Omental fat pad (tissue), 4 donors: ENCODE measurements at places on chromosomes 5 and 9.

- no peak for DNase-seq
Measured at GRCh38 chr5:35741126-35741716, 115.5 kb upstream of the IL7R start.

DNA sequence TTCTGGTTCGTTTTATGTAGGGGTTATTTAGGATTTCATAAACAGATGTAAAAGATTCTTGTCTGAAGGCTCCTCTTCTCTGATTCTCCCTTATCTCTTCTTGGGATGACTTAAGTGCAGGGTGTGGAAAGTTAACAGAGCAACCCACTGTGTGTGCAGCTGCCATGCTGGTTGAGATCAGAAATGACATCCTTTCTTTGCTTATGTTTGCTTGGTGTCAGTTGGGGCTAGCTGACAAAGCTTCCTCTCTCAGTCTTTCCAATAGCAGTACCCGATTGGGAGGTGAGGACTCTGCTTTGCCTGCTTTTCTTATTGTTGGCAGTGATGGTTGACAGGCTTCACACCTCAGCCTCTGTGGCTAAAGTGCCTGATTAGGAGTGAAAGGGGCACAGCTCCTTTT is 26.5 kb downstream of the OGN start:
- no peak for DNase-seq

DNA sequence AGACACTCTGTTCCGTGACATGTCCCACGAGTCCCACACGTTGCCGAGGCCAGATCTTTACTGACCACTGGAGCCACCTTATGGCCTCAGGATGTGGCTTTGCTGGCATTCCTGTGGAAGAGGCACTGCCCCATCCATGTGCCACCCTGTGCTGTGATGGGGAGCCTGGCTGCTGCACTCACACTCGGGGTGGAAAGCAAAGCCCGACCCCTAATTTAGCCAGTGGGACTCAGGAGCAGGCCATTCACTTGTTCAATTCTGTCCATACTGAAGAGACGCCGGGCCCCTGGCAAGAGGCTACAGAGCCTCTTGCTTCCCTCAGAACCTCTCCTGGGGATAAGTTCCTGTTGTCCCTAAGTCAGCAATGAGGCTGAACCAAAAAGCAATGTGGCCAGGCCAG is 18.6 kb upstream of the CEP72 start:
- no peak for DNase-seq

DNA sequence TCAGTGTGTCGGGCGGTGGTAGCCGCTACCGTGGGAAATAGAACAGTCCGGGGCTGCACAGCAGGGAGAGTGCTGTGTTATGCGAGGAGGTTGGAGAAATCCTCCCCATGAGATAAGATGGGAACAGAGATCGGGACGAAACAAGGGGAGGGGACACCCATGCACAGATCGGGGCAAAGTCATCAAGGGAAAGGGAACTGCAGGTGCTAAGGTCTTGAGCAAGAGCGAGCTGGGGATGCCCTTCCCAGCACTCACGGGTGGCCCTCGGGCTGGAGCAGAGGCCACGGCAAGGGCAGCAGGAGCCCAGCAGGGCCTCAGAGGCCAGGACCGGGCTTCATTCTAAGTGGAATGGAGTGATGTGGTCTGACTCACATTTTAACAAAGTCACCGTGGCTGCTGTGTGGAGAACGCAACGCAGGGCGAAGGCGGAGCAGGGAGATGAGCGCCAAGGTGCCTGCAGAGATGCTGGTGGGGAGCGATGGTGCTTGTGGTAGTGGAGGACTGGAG is 7.7 kb downstream of the IL13 start:
- no peak for DNase-seq

- DNase-seq: no peak
Measured at GRCh38 chr5:79947567-79947966, 43.5 kb downstream of the MTX3 start.

DNA sequence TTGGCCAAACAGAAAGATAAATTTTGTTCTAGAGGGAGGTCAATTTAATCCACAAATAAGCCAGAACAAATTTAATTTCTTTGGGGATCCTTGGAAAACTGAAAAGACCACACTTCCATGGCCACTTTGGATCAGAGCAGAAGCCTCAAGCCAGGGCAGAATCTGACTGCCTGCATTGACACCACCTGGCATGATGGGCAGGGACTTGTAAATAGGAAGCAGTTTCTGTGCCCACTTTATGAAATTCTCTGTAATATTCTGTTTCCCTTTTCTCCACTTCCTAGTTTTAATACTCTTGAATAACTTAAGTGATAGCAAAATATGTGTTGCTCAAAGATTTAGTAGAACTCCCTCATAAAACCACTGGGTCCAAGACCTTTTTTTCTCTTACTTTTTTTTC is 6.7 kb upstream of the TMEM252 start:
- DNase-seq: no peak

- DNase-seq: no peak
Measured at GRCh38 chr5:69105996-69106906, 12.4 kb downstream of the SLC30A5 start.

DNA sequence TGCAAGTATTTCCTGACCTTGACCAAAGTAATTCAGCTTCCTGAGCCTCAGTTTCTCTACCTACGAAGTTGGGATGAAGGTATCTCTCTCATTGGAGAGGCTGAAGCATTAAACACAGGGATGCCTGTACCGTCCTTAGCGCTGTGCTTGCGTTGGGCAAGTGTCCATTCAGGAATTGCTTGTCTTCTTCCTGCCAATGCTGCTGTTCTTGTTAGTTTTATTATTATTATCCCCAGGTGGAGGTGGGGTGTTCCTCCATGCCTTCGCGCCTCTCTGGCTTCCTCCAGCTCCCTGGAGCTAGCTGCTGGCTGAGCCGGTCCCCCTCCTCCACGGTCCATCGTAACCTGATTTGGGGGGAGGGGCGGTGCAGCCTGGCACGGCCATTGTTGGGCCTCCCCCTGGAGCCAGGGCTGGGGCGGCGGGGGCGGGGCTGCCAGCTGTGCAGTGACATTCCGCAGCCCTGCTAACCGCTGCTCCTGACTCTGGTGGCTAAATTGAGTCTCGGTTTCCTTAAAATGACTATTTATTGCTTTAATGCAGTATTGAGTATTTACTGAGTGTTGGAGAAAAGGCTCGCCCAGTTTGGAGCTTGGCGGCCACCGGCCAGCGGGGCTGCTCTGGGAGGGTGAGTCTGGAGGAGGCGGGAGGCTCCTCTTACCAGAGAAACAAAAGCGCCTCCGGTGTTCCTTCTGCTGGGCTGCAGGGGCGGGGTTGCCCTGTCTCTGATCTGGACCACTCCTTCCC is 51.3 kb downstream of the LMX1B start:
- DNase-seq: no peak

DNA sequence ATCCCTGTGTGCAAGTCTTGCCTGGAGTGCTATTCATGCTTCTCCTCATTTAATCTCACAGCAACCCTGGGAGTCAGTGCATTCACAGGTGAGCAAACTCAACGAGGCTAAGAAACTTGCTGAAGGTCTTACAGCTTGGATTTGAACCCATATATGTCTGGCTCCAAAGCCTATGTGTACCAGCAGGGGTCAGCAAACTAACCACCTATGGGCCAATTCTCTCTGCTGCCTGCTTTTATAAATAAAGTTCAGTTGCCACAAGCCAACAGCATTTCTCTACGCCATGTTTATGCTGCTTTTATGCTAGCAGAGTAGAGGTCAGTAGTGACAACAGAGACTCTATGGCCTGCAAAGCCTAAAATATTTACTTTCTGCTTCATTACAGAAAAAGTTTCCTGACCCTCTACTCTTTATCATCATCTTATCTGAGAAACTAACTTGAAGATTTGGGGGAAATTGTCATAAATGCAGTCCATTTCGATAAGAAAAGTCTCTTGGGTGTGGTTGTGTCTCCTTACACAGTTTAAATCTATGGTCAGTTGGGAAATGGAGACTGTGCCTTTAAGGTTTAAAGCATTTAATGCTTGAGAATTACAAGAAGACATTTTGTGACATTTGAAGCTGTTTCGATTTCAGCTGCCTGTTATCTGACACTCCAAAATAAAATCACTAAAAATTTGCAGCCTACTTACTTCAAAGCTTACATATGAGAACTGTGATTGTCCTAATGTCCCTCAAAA is 137.7 kb downstream of the PRELID2 start:
- DNase-seq: no peak

DNA sequence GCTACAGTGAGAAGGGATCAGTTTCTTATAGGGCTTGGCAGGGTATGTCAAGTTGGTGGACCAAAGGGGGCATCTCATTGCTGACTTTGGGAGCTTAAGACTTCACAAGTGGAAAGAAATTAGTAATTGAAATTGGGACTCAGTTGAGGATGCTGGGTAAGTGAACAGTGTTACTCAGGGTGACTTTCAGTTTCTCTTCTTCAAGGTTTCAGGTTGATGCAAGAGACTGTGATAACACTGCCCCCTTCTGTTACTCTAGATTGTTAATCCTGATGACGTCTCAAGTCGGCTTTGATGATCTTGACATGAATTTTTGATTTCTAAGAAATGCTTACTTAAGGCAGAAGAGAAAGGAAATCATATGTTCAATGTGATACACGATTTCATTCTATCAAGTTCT is 21.3 kb downstream of the KCTD16 start:
- no peak for DNase-seq

DNA sequence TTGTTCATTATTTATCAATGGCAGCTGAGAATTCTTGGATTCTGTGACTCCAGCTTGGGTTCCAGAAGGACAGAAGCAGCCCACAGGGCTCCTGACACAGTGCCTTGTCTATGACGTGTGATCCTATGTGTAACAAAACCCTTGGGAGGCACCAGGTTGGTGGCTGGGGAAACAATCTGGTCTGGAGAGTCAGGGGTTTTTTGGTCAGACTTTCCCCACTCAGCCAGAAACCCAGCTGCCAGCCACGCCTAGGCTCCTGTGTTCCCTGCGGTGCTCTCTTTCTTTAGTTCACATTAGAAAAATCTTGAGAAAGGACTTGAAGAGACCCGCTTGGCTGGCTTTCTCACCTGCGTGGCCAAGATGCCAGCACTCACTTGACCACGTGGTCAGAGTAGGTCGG is 15.5 kb upstream of the ZBED3 start:
- no peak for DNase-seq

GRCh38 chr5:101675510-101676219 is 620.4 kb downstream of the SLCO4C1 start:
- DNase-seq: no peak

DNA sequence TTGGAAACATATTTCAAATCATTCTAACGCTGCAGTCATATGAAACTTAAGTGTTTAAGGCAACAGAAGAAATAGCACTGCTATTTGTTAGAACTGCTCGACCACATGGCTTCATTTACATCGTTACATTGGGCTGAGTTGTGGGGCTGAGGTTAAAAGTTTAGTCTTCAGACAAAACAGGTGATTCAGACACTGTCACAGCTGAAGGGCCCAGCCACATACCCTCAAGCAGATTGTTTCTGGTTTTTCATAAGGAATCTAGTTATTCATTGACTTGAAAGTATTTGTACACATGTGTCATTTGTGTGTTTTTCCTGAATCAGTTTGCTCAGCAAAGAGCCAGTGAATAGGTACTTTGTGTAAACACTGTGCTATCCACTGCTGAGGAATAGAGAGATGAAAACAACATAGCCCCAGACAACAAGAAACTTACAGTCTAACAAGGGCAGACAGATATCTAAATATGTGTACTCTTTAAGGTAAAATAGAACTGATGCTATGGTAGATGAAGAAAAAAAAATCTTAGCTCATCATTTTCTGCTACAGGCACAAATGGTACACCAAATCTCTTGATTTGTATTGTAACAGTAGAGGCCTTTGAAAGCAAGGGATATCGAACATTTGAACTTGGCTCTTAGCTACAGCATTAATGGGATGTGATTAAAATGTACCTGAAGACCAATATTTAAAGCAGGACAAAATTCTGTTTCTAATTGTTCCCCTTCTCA is 357.6 kb upstream of the RPS23 start:
- DNase-seq: no peak

DNA sequence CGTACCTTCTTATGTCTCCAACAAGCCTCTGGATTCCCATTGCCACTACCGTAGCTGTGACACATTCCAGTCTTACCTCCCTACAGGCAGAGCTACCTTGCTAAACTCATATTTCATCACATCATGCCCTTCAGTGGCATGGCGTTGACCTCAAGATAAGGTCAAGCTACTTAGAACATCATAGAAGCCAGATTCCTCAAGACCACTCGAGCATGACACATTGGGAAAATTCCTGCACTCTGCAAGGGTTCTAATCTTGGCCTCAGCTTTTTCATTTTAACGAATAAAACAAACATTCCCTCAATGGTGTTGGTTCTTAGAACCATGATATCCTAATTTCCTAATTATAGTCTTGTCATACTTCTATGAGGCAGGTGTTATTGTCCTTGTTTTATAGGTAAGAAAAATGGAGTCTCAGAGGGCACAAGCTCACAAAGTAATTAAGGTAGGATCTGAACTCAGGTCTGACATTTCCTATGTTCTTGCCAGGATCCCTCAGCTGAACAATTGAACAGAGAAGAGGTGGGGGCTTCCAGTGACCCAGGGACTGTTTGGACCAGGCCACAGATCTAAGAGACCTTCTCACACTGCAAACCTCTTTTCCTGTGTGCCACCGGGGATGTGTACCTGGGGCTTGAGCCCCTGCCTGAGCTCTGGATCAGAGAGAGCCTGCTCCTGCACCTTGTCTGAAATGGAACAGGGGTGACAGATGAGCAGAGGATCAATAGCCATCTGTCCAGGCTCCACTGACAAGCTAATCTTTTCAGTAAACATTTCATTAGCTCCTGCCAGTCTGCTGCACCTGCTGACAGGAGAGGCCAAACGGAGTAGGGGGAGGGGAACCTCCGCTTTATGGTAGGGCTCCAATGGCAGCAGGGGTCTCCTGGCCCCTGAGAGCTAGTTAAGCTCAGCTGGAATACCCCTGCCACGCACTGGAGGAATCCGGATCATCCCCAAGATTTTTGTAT is 49.3 kb downstream of the ALG2 start:
- no peak for DNase-seq

GRCh38 chr9:37507566-37508134 is 21.9 kb downstream of the POLR1E start:
- no peak for DNase-seq

- no peak for DNase-seq
Measured at GRCh38 chr9:69047371-69047770, 11.8 kb downstream of the FXN start.

DNA sequence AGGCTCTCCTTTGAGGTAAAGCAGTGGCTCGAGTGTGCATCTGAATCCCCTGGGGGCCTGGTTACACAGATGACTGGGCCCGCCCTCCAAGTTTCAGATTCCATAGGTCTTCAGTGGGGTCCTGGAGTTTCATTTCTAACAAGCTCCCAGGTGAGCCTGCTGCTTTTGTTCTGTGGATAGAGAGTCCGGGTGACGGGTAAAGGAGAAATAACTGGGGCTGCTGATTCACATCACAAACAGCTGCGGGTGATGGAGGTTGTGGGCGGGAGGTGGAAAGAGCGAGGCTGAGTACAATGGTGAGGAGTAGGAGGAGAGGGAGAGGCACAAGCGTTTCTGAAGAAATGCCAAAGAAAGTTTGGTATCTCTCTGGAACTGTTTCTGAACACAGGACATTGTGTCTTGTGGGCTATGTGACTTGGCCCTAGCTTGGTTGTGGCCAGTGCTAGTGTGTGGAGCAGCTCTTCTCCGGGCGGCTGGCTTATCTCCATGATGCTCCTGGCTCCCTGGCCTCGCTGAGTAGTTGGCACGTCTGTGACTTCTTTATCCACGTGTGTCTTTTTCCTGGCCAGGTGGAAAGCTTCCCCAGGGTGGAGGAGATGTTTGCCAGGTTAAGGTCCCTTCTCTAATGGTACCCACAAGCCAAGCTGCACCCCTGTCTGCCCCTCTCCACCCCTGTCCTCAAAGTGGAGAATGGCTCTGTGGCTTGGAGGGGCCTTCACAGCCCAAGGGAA is 61.7 kb downstream of the HSPA4 start:
- no peak for DNase-seq
